ENCODE measurements at places on chromosomes 2 and 18.

DNA sequence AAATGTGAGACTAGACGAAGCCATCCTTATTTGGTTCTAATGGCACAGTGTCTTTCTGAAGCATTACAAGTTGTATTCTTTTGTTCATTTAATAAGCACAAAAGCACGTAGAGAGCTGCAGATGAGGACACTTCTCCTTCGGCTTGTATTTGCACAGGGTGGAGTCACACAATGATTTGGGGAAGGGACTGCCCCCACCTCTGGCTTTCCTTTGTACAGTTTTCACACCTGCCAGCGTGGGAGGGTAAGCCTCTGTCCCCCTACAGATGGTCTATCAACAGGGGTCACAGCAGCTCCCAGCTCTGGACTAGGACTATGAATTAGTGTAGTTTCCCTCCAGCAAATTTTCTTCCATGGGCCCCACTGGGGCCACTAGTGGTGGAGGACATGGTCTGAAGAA is 108.2 kb upstream of the KLHL14 start:
- no peak for DNase-seq

DNA sequence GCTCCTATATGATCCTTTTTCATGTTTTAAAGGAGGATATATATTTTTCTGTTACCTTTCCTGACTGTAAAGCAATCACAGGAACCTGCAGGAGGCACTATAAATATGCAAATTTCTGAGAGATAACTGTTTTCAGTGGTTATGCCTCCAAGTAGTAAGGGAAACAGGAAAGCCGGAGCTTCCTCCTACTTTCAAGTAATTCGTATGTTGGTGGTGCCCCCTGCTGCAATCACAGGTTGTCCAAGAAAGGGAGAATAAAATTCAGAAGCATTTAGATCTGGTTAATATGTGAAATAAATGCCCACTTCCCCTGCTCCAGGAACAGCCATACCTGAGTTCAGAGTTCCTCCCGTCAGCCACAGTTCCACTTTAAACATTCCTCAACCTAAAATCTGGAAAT is 12.0 kb upstream of the BCL11A start:
- DNase-seq, result no peak

DNA sequence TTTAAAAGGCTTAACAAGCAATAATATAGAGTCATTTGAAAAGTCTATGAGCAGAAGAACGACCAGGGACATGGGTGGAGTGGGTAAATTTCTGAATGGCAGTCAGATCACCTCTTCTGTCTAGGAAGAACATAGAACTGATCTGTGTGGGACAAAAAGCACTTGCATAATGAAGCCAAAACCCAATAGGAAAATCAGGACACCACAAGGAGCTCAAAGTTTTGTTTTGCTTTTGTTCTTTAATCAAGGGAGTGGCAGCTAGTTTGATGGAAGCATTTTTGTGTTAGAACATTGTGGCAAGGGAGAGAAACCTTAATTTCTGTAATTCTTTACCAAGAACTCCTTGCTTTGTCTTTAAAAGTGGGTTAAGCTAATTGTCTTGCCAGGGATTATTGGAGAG is 240.2 kb upstream of the TANK start:
- DNase-seq, result no peak

DNA sequence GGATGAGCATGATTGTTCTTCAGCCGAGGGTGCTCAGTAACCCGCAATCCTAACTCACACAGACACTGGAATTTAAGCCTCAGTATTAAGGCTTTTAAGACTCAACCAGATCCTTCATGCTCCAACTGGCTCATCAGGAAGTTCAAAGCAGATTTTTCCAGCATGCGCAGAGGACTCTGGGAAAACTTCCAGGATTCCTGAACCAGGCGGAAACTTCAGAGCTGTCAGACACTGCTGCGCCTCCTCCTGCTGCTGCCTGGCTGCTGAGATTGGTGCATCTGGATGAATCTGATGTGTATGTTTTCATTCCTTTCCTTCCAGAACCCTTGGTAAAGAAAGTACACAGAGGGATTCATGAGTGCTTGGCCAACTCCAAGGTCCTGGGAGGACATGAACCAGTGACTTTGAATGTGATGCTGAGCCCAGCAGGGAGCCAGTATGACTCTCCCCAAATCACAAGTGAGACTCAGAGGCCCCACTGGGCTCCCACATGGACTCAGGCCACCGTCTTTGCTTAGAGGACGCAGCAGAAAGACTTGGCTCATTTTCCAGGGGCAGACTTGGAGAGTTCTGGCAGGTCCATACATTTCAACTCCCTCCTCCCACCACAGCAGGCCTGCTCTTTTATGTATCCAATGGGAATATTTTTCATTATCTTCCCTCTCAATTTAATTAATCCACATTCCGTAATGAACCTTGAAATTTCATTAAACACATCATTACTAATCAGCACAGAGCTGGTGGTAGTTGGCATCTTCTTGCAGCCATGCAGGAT is 143.5 kb upstream of the HDAC4 start:
- no peak for DNase-seq

- peak; percentile 26 for DNase-seq
These were observed 188.8 kb downstream of the CAMKMT start for GRCh38 chr2:44550561-44550960.

GRCh38 chr18:75063196-75063595 is 145.7 kb downstream of the PTGR3 start:
- no peak for DNase-seq

DNA sequence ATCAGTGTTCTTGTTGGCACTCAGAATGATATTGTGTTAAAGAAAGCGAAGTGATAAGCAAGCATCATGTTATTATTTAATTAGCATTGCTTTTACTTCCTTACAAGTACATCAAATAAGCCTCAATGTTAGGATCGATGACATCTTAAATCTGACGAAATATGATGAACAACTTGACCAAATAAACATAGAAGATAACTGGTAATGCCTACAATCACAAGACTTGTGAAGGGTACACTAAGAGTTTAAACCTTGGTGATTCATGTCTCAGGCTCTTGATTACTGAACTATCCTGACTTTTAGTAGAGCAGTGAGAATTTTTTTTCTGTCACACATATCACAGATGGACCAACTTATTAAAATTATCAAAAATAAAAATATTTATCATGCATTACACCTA is 500.8 kb upstream of the ZEB2 start:
- peak; percentile 58 for DNase-seq

- DNase-seq, result no peak
These were observed 24.6 kb downstream of the GCA start for GRCh38 chr2:162368494-162368893.

GRCh38 chr2:237693291-237693994 is 66.1 kb downstream of the LRRFIP1 start:
- DNase-seq, result peak; percentile 61

GRCh38 chr2:24382363-24383073 is 22.2 kb upstream of the ITSN2 start:
- peak; percentile 57 for DNase-seq

DNA sequence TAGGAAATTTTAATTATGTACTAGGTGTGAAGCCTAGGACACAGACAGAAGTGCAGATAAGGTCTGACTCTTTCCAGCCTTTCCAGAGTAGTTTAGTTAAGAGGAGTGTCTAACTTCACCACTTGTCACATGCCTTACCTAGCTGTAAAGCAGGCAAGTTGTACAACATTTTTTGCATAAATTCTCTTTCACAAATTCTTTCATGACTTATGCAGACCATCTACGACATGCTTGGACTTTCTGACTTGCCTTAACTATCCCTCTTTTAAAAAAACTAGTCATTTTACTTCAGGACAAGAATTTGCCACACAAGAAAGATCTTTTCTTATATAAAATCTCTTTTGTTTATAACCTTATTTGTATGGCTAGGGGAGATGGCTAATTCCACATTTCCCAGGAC is 1273.6 kb upstream of the SLC39A10 start:
- DNase-seq, result peak; percentile 1

DNA sequence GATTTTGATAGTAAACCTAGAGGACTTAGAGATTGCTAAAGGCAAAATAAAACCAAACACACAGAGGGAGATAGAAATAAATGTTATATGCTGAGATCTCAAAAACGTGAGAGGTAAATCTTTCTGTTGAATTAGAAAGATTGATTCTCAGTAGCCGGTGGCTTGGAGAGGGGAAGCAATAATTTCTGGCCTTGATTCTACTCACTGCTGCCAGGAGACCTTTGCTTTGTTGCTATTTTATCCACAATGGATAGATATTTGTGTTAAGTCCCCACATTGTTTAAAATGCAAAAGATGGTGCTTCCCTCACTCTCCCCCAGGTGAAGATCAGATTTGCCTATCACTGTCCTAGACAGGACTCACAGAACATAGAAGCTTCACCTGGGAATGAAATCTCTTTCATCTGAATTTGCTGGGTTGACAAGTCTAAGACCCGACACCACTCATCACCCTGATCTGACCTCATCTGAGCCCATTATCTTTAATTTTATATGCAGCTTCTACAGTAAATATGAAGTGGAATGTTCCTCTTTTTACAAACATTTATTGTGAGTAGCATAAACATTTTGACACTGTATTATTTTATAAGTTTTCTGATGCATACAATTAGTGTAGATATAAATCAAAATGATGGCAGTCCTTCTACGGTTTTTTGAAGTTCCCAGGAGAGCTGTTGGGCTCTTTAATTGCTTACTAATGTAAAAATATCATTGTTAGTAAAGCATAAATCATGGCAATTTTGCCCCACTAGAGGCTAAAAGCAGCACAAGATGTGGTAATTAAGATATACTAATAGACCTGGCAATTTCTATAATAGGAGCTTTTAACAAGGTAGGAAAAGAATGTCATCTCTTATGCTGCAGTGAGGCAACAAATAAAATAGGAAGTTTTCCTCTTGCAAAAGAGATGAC is 149.7 kb downstream of the DCC start:
- no peak for DNase-seq

All from EL (cell line).